ENCODE measurements at places on chromosomes 11 and 22. TPM values are rescaled to one million over a fixed set of nuclear protein-coding genes. Genes with fewer than 3 reads are reported as not detected.

- no peak for DNase-seq
These were observed 71.7 kb downstream of the CCDC81 start for GRCh38 chr11:86446163-86446923.

Gene XRCC6
- total RNA-seq: 183 TPM

GRCh38 chr22:23822101-23822671 is 16.6 kb downstream of the DERL3 start:
- no peak for DNase-seq

- DNase-seq: no peak
These were observed 27.4 kb downstream of the LIF start for GRCh38 chr22:30219049-30219654.

DNA sequence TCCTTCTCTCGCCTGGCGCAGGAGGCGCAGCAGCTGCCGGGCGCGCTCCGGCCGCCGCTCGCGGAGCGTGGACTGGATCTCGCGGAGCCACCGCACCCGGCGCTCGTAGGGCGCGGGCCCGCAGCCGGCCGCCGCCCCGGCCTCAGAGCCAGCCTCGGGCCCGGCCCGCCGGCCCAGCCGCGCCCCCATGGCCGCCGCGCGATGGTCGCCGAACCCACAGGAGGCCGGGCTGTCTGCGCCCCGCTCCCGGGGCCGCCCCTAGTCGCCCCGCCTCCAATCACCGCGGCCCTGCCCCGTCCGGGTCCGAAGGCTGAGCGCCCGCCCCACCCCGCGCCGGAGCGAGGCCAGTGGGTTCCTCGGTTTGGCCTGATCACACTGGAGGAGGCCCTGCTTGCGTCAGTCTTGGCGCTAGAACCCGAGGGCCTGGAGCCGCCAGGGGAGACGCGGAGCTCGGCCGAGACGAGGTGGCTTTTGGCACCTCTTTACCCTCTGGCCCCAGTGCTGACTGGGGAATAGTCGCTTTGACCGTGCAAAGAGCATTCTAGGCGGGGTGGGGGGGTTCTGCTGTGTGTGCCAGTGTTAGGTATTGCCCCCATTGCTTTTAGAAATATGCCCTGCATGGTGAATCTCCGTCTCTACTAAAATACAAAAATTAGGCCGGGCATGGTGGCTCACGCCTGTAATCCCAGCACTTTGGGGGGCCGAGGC is at the start of gene LRRC75B:
Gene LRRC75B, minus strand, starts transcription at position 223 of the 708 bp plus-strand sequence. Its CDS starts 34 bp downstream, at position 189.
- DNase-seq: peak; percentile 95

DNA sequence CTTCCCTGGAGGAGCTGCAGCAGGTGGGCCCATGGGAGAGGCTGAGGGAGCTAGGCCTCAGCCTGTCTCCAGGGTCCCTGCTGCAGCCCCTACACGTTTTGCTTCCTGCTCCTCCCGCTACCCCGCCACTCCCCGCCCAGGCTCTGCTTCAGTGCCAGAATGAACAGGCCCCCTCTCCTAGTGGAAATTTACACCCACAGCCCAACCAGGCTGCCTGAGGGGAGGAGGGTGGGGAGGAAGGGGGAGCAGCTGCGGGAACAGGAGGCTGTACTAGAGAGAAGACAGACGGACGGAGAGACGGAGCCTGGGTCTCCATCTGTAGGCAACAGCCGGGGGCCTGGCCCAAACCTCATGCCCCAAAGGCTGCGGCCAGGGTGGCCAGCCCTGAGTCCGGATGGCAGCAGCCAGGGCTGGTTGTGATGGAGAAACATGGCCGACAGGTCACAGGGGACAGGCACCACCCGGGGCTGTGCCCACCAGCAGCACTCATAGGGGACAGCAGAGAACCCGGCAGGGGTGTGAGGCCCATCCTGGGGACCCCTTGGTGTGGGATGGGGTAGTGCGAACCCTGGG is 20.6 kb downstream of the FLRT1 start:
- DNase-seq: no peak

GRCh38 chr11:35992548-35992947 is 48.7 kb downstream of the LDLRAD3 start:
- DNase-seq: no peak

- DNase-seq: peak; percentile 65
These were observed 1.7 kb upstream of the RHOD start for GRCh38 chr11:67054836-67055523.

- DNase-seq: peak; percentile 82
These were observed 33.2 kb downstream of the TOLLIP start for GRCh38 chr11:1276041-1276790.

Gene BTBD10
- 23.3 TPM for total RNA-seq

GRCh38 chr11:9397746-9398680 is 13.6 kb downstream of the IPO7 start:
- no peak for DNase-seq

Gene ABCG4
- total RNA-seq: 1.8 TPM

GRCh38 chr22:46922037-46922436 is 159.6 kb downstream of the TBC1D22A start:
- no peak for DNase-seq

All from right cardiac atrium (tissue), 5 donors.